Left renal pelvis (tissue), 4 donors: ENCODE measurements at places on chromosomes 3 and 15.
A peak's percentile ranks its signal among the peaks of the same experiment; 100 is the strongest.

DNA sequence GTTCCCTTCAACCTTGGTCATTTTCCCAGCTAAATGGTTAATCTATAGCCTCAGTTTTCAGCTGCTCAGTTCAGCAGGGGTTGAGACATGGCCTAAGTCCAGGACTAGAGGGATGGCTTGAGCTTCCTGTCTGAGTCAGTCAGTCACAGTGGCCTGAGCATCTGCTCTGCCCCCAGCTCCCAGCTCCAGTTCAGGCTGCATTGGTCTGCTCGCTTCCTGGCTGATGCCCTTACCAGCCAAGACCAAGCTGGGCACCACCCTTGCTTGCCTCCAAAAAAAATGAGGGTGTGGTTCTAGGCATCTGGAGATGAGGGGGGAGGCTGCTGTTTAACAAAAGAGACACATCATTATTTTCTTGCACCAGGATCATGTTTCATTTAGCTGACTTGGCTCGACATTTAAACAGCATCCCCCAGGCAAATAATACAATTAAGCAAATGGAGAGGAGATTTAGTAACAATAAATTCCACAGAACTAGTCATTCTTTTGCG is 70.7 kb downstream of the WNT5A start:
- DNase-seq: no peak

DNA sequence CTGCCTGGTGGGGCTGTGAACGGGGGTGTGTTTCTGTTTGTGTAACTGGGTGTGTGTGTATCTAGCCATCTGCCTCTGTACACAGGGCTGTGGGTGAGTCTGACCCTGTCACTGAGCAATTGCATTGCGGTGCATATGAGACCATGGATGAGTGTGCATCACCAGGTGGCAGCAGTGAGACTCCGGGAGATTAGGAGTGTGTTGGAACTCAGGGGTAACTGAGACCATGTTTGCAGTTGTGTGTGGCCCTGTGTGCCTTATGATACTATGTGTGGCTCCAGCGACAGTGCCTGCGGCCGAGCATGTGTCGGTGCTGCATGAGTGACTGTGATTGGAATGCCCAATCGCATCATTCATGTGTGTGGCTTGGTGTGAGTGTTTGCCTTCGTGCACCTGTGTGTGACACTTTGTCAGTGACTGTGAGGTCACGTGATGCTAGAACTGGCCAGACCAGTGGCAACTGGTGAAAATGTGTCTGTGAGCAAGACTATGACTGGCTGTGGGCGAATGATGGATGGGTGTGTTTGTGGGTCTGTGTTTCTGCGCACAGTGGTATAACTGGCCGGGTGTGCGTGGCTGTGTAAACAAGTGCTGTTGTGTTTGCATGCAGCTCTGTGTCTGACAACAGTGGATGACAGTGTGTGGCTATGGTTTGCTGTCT is 14.0 kb downstream of the VILL start:
- no peak for DNase-seq

GRCh38 chr3:8500989-8501370 is 643 bp upstream of the LMCD1 start:
- no peak for DNase-seq

GRCh38 chr3:53264718-53265117 is 8.9 kb upstream of the TKT start:
- DNase-seq: no peak

- DNase-seq: peak; percentile 6
Measured at GRCh38 chr3:17135696-17136095, 250.9 kb downstream of the PLCL2 start.

DNA sequence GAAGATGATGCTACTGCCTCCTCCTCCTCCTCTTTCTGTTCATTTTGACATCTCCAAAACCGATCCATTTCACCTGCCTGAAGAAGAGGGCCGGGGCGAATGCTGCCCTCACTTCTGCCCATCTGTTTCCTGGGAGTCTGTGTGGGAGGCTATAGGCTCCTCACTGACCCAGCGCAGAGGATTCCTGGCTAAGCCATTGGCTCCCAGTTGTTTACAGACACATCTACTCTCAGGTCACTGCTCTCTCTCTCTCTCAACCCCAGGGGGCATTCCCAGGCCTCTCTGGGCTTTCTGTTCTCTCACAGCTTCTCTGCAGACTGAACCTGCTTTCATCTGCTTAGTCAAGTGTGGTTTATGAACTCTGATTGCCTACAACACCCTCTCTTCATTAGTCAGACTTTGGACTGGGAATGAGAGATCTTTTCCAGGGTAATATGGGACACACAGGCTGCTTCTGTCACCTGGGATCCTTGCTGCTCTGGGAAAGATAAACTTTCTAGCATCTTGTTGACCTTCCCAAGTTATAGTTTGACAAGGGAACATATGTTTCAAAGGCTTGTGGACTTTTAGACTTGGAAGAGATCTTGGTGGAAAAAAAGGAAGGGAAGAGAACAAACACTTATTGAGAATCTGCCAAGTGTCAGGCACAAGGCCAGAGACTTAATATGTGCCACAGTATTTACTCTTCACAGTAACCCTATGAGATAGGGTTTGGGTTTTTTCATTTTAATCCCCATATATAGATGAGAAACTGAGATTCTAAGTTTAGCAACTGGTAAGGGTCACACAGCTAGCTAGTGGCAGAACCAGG is 30.2 kb upstream of the USP3 start:
- DNase-seq: no peak

DNA sequence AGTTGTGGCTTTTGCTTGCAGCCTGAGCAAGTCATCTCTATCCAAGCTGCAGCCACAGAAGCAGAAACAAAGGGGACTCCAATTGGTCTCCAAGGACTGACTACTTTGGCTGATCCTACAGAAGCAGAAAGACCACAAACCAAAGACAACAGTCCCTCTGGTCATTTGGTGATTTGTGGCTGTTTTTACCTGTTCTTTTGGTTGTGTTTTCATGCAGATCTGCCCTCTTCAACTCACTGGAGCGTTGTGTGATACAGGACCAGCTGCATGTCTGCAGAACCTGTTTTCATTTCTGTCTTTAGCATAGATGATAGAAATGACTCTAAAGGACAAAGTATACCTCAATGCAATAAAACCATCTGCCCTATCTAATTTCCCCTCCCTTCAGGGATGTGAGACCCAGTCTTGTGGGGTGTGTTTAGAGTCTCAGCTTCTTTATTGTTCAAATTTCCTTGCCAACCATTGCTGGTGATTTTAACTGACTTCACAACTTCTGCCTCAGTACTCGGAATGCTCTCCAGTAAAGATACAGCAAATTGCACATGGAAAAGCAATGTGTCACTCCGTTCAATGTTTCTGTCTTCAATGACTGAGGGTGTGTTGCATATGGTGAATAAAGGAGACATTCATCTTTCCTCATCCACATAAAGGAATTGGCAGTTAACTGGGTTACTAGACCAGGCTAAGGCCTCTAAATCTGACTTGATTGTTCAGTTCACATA is 48.9 kb upstream of the SLC7A14 start:
- DNase-seq: no peak

DNA sequence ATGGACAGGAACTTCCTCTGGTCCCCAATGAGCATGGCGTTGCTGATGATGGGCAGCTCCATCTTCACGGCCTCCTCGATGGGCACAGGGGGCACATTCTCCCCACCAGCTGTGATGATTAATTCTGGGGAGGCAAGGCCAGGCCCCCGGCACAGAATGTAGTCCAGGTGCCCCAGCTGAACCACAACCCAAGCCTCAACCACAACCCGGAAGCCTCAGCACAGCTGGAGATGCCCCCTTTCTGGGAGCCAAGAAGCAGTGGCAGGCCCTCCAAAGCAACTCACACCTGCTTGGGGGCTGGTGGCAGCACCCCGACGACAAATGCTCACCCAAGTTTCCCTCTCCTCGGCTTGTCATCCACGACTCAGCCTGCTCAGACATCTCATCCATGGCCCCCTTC is 25.2 kb downstream of the IDH3A start:
- DNase-seq: no peak
